ENCODE measurements at places on chromosomes 7 and 10.

GRCh38 chr10:62063795-62064472, 162.4 kb downstream of the ARID5B start:
- no peak for DNase-seq

DNA sequence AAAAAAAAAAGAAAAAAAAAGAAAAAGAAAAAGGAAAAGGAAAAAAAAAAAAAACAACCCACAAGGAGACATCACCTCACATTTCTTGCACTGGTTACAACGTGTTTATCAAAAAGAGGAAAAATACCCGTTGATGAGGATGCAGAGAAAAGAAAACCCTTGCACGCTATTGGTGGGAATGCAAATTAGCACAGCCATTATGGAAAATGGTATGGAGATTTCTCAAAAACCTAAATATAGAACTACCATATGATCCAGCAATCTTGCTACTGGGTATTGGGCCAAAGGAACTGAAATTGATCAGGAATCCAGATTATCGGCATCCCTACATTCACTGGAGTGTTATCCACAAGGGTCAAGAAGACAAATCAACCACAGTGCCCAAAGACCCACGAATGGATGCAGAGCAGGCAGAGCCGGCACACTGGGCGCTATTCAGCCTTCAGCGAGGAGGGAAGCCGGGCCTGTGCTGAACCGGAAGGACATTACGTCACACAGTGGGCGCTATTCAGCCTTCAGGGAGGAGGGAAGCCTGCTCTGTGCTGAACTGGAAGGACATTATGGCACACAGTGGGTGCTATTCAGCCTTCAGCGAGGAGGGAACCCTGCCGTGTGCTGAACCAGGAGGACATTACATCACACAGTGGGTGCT, 258.7 kb downstream of the ZMYND11 start:
- no peak for DNase-seq

DNA sequence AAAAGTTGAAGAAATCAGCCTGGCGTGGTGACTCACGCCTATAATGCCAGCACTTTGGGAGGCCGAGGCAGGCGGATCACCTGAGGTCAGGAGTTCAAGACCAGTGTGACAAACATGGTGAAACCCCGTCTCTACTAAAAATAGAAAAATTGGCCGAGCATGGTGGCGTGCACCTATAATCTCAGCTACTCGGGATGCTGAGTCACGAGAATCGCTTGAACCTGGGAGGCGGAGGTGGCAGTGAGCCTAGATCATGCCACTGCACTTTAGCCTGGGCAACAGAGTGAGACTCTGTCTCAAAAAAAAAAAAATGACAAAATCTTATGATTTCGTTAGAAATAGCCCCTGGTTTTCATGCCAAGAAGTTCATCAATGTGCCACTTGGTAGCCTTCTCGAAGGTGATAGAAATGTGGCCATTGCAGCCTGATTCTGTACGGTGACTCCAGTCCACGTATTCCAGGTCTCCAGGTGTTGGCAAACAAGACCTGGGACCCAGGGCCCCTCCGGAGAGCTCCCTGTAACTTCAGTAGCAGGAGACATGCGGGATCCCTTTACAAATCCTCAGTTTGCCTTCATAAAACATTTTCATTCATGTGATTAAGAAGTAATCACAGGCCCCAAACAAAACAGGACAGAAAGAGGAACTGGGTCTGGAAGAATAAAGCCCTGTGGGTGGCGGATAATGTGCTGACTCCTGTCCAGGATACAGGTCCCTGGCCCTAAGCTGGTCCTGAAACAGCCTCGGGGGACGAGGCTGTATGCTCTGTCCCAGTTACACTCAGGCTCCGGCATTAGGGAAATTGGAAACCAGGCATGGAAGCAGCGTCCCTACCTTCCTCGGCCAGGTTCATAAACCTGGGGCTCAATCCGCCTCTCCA, 207.3 kb upstream of the SH2B2 start:
- DNase-seq, result no peak

DNA sequence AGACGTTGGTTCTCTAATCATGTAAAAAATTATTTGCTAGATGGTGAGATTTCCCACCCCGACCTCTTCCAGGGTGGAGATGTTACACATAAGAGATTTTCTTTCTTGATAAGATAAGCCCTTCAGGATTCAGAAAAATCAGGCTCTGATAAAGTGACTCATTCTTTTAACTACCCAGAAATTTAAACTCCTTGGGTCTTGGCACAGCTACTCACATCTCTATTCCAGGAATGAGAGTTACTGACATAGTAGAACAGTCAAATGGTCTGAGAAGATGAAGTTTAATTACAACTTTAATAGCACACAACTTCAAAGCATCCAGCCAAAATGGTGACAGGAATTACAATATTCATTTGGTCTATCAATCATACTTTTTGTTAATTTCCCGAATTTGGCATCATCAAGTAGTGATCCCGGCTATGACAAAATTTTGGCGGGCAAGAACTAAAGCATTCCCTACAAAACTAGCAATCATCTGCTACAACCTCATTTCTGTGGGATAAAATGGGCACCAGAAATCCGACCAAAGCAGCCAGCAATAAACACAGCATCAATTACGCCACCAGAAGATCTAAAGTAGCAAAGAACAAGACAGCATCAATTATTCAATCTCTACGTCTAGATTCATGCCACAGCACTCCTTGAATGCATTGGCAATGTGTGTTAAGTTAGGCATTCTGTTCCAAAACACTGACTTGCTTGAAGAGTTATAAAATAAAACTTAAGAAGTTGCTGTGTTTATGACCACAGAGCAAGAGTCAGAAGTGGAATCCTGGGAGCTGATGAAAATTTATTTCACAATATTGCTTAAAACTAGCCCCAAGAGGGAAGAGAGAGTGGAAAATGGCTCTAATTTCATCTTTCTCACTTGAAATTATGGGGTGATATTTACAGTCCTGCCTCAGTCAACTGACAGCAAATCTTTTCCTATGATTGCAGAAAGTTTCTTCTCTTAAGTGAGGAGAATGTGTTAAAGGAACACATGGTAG, 565.7 kb upstream of the ANKRD30A start:
- DNase-seq, result no peak

Measured in central memory CD8-positive, alpha-beta T cell (primary cell).